ENCODE measurements at places on chromosomes 2 and 18.
A peak's percentile ranks its signal among the peaks of the same experiment; 100 is the strongest.

- no peak for DNase-seq
These were observed 297.7 kb upstream of the DOK6 start for GRCh38 chr18:69102959-69103358.

DNA sequence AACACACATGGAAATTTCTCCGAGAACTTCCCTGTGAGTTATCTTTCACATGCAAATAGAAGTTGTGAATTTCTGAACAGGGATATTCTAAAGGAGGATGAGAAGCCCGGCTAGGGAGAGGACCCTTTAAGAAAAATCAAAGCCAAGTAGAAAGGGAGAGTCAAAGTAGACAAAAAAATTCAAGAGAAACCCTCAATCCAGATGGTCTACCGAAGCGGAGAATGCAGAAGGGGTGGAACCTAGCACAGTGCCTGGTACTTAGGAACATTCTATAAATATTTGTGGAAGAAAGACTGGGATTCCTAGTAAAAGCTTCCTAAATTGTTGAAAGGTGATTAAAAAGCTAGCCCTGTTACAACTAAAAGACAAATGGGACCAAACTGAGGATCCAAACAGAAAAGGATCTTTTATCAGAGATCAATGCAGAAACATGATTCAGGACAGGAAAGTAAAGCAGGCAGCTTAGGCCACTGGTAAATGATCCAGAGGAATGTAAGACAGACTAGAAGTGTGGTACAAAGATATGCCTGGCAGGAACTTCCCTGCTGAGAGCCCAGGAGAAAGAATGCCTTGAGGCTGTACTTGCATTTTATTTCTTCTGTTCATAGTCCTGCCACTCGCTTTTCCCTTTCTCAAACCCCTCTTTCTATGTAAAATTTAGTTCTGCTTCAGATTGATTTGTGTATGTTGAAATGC is 19.5 kb upstream of the GLS start:
- DNase-seq = no peak

DNA sequence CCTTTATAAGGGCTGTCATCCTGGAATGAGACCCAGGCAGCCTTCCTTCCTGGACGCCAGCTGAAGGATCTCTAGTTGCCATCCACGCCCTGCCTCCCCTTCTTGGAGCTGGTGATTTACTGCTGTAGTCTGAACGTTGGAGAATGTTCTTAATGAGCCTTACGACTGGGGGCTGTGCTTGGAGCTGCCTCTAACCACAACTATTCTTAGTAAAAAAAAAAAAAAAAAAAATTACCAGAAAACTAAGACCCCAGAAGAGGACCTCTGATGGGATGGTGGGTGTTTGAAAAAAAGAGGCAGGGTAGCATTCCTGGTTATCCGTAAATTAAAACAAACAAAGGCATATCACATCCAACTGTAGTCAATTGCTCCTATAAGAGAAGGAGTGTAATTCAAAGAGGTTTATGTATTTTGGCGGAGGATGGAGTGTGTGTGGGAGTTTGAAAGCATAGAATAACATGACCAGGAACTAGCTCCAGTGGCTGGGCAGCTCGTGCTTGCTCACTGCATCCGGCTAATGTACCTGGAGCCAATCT is 105.4 kb downstream of the QPCT start:
- DNase-seq = no peak

- no peak for DNase-seq
These were observed 449.5 kb upstream of the HNRNPA3 start for GRCh38 chr2:176763130-176763529.

DNA sequence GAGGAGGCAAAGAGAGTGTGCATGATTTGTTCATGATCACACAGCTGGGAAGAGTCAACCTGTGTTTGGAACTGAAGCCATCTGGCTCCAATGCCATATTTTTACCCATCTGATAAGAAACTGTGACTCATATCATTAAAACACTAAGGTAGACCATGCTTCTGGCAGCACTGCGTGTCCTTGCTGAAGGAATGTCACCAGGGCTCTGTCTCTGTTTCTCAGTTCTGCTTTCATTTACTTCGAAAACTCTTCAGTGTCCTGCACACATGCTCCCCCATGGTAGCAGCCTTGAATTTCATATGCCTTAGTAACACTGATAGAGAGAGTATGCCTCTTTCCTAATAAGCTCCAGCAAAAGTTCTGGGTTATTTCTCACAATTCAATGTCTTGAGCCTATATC is 830.4 kb downstream of the DCDC2C start:
- DNase-seq = no peak

DNA sequence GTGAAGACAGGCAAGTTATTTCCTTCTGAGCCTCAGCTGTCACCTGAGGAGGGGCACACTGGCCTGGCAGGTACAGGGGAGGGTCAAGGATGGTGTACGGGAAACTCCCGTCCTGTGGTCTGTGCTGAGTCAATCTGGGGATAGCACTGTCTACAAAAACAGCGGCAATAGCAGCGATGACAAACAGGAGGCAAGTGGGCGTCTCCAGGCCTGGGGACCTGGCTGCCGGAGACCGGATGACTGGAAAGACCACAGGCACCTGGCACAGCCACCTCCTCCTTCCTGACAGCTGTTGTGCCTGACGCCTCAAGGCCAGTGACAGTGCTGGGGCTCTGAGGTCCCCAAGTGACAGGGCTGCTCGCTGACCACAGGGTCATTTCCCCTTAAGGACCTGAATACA is 202.1 kb upstream of the HS6ST1 start:
- no peak for DNase-seq

GRCh38 chr2:102619414-102620319 is at the start of gene SLC9A2:
Gene SLC9A2 (plus strand): TSS chr2:102619553. CDS start chr2:102619849, 296 bp downstream.
- DNase-seq = no peak

DNA sequence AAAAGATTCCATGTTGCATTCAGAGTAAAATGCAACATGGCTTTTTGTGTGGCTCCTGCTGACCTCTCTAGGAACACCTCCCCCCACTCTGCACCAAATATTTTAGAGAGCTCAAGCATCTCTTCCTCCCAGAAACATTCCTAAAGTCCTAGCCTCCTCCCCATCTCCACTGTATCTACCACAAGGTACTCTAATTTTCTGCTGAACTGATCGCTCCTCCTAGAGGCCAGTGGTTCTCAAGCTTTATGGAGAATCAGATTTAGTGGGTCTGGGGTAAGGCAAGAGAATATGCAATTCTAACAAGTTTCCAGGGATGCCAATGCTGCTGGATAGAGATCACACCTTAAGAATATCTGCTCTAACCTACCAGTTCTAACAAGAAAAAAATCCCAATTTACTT is 89.5 kb upstream of the HNRNPA3 start:
- no peak for DNase-seq

- no peak for DNase-seq
These were observed 10.8 kb downstream of the AGAP1 start for GRCh38 chr2:235504441-235505180.

DNA sequence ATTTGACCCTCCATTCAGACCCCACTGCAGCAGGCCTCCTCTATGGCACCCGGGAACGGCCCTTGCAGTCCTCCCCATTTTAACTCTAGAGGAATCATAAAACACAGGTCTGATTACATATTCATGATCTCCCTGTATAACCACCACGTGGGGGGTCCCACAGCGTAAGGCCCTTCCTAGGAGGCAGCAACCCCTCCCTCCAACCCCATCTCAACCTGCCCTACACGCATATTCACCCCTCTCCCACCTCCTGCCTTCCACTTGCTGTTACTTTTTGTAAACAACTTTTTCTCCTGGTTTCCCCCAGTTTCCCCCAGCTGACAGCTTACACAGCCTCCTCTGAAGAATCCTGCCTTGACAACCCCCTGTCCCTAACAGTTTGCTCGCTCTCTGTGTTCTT is 85.1 kb upstream of the FOXI3 start:
- no peak for DNase-seq

DNA sequence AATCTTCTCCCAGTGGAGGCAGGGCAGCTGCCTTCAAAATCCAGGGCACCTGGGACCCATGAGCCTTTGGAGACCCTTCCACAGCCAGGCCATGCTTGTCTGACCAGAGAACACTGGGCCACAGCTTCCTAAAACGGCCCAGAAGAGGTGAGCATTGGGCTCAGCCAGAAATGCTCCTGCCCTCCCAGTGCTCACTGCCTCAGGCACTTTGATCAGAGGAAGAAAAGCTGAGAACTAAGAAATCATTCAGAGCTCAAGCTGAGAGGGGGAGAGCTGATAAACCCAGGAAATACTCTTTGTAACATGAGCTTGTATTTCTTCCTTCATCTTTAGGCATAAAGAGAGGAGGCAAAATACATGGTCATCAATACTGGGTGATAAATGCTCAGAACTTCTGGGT is 365.5 kb upstream of the KLHL29 start:
- DNase-seq = no peak

GRCh38 chr2:203583701-203584100 is 48.6 kb upstream of the RAPH1 start:
- DNase-seq = no peak

- peak; percentile 5 for DNase-seq
These were observed 158.0 kb downstream of the BARD1 start for GRCh38 chr2:214651451-214651850.

GRCh38 chr2:70717431-70718038 is 50.5 kb downstream of the ADD2 start:
- DNase-seq = no peak

- no peak for DNase-seq
These were observed 207.3 kb upstream of the GYPC start for GRCh38 chr2:126448611-126449010.

DNA sequence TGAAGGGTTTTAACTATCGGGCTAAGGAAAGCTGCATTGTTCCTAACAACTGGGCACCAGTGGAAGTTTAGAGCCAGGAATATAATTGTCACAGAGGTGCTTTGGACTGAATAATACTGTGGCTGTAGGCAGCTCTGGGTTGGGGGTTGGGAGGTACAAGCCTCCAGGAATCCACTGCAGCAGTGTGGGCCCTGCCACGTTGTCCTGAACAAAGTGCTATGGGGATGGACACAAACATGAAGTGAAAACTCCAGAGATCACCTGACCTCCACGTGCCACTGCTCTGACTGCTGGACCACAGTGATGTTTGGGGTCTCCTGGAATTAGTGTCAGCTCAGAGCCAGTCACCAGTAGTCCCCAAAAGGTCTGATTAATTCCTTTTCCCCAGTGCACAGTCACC is 110.9 kb downstream of the BCL2 start:
- no peak for DNase-seq

DNA sequence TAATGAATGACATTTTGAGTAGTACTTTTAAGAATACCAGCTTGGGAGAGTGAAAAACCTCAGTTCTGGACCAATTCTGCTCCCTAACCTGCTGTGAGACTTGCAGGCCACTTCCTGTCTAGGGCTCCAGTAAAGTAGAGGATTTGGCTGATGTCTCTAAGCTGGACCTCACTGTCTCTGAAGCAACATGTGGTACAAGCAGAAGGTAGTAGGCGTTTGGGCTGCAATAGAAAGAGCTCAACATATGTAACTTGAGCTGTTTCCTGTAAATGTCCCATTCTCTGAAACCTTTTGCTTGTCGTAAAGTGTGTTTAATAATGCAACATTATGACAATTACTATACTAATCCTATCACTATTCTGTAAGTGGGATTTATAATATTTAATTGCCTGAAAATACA is 213.1 kb downstream of the MYO3B start:
- no peak for DNase-seq

- DNase-seq = no peak
These were observed 74.7 kb downstream of the BMPR2 start for GRCh38 chr2:202450785-202451184.

- no peak for DNase-seq
These were observed 33.4 kb upstream of the MGAT5 start for GRCh38 chr2:134220344-134220974.

- no peak for DNase-seq
These were observed 3.1 kb upstream of the B3GNT2 start for GRCh38 chr2:62192811-62193210.

GRCh38 chr18:44725300-44726058 is 44.8 kb downstream of the SETBP1 start:
- no peak for DNase-seq

GRCh38 chr2:119179202-119179601 is 20.7 kb upstream of the C1QL2 start:
- DNase-seq = peak; percentile 93

GRCh38 chr2:157692768-157693167 is 64.1 kb upstream of the ACVR1C start:
- DNase-seq = peak; percentile 61

GRCh38 chr18:29123706-29124530 is 947.0 kb upstream of the CDH2 start:
- DNase-seq = no peak

Measured in HS-27A (cell line).